ENCODE measurements at places on chromosomes 4 and X.

GRCh38 chr4:52841682-52842456, 20.2 kb upstream of the RASL11B start:
- DNase-seq, result no peak

- no peak for DNase-seq
Measured at GRCh38 chrX:75546724-75547511, 24.1 kb upstream of the ZDHHC15 start.

- peak; percentile 43 for DNase-seq
Measured at GRCh38 chr4:1154523-1155182, 17.7 kb downstream of the SPON2 start.

- no peak for DNase-seq
Measured at GRCh38 chr4:80685214-80685613, 345.3 kb upstream of the BMP3 start.

- DNase-seq, result no peak
Measured at GRCh38 chr4:60682901-60683300, 517.2 kb upstream of the ADGRL3 start.

DNA sequence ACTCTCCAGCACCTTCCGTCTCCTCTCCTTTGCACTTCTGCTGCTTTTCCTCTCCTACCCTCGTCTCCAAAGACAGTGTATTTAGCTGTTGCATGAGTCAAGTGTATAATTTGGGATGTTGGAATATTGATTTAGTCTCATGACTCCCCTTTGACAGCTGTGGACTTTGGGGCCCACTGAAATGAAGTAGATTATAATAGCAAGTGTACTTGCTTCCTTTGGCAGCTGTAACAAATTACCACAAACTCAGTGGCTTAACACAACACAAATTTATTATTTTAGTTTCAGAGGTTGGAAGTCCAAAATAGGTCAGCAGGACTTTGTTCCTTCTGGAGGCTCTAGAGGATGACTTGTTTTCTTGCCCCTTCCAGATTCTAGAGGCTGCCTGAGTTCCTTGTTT, 29.5 kb upstream of the MSL3 start:
- no peak for DNase-seq

- DNase-seq, result no peak
Measured at GRCh38 chr4:97984545-97985131, 158.6 kb downstream of the STPG2 start.

- DNase-seq, result no peak
Measured at GRCh38 chr4:173153445-173153844, 15.2 kb upstream of the GALNT7 start.

DNA sequence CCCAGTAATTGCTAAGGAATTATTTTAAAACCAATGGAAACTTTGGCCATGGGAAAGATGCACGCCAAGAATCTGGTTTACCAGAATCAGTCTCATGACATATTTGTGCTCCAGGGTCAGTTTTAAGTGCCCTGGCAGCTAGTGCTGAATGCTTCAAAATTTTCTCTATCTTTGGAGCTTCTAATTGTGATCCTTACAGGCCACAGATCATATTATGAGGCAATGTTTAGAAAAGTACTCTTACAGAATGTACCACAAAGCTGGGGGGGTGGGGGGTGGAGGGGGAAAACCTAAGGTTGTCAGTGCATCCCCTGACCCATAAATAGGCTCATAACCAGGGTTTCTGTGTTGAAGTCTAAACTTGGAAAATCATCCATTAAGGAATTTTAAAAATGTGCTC, 514.5 kb downstream of the INPP4B start:
- peak; percentile 87 for DNase-seq

GRCh38 chr4:133588306-133588705, 439.2 kb downstream of the PCDH10 start:
- no peak for DNase-seq

DNA sequence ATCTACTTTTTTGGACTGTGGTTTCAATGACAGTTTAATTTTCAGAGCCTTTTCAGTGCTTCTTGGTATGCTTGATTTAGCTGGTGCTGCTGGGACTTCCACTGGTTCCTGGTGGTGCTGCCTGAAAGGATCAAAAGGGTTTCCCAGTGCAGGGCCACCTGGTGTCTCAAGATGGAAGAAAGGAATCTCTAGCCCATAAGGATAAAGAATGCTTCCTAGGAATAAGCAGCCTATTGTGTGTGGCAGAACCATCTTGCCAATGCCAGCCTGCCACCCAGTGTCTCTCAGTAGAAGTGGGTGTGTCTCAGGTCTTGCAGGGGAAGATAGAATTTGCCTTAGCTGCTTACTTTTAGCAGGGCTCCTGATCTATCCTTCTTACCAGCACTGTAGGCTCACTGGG, 15.0 kb upstream of the RAI2 start:
- no peak for DNase-seq

- DNase-seq, result no peak
Measured at GRCh38 chr4:113531572-113531971, 230.0 kb downstream of the CAMK2D start.

DNA sequence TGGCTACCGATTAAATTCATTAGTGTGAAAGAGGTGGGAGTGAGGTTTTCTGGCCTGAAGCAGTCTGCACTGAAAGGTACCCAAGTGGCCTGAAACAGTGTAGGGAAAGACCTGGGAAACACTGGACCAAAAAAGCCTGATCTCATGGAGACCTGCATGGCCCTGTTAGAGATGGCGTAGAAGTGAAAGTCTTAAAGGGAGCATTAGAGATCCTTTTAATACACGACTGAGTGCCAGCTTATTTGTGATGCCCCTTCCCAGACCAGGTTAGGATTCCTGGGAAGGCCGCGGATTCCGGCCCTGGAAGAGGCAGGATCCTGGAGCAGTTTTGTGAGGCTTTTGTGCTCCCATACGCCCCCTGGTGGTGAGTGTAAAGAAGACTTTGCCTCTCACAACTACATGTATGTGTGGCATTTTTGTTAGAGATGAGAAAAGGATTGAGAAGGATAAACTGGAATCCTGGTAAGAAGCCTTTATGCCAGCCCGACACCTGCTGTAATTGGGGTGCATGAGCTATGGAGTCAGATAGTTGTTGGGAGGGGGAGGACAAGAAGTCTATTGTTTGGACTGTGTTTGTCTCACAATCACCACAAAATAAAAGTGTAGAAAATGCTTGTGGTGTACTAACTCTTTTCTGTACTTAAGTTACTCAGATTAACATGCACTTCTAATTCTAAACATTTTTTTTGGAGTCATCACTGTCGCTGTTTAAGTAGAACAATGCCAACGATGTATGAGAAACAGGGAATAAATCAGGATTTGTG, 54.0 kb downstream of the JADE1 start:
- DNase-seq, result peak; percentile 63

DNA sequence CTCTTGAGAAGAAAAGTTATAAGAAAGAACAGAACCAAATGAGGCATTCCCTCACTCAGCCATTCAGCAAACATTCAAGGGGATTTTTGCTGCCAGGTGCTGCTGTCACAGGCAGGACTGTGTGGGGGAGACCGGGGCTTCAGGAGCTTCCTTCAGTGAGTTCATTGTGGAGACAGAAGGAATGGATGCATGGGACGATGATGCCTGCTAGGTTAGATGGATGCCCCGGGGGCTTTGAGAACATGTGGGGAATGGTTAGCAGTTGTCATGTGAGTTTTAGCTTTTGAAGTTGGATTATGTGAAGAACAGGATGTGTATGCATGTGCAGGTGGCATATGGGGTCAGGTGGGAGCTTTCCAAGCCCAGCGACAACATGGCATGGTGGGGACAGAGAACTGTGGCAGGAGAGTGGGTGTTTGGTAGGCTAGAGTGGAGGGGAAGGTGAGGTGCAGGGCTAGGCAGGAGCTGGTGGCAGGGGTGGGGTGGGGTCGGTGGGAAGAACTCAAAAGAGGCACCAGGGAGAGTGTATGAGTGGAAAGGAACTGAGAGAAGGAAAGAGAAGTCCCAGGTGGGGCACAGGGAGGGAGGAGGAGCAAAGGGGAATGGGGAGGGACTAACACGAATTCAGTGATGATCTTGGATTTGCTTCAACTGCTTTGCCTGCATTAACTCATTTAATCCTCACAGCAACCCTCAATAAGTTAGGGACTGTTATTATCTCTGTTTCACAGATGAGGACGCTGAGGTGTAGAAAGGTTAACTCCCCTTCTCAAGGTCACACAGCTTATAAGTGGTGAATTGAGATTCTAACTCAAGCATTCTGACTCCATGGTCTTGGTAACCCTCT, 8.4 kb downstream of the DCUN1D4 start:
- no peak for DNase-seq

- DNase-seq, result no peak
Measured at GRCh38 chr4:33746979-33747378, 2497.3 kb downstream of the ARAP2 start.

DNA sequence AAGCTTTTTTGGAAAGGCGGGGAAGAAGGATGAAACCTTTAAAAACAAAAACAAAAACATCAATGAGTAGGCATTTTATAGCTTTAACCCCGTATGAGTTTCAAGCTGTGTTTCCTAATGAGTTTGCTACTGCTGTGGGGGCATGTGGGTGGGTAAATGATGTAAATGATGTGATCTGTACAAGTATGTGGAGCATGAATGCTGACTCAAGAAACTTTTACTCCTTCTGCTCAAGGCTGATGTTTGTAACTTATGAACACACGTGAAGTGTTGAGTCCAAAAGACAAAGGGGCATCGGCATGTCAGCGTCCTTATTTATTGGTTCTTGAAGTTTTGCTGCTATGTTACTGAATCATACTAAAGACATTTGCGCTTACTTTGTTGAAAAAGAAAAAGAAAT, 76.9 kb downstream of the CLCN4 start:
- no peak for DNase-seq

GRCh38 chrX:95945528-95945927, 739.1 kb upstream of the DIAPH2 start:
- no peak for DNase-seq

DNA sequence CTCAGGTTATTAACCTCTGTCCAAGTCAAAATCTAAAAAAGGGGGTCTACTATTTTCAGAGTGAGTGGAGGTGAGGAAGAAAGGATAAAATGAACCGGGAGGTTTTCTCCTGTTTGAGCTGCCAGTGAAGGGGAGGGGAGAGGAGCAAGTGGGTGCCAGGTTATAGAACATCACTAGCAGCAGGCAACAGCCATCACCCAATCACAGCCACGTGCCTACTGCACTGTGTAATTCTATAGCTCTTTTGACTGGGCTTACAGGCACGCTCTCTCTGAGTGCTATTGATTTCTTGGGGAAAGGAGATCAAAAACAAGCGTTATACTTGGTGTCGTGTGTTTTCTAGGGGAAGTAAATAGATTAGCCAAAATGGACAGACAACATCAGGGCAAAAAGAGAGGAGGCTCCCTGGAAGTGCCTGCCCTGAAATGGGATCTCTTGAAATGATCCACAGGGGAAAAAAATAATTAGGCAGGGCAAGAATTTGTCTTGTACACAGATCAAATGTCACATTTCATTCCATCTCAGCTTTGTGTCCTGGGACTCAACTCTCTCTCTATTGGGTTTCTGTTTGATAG, 300.5 kb upstream of the LCORL start:
- DNase-seq, result no peak

DNA sequence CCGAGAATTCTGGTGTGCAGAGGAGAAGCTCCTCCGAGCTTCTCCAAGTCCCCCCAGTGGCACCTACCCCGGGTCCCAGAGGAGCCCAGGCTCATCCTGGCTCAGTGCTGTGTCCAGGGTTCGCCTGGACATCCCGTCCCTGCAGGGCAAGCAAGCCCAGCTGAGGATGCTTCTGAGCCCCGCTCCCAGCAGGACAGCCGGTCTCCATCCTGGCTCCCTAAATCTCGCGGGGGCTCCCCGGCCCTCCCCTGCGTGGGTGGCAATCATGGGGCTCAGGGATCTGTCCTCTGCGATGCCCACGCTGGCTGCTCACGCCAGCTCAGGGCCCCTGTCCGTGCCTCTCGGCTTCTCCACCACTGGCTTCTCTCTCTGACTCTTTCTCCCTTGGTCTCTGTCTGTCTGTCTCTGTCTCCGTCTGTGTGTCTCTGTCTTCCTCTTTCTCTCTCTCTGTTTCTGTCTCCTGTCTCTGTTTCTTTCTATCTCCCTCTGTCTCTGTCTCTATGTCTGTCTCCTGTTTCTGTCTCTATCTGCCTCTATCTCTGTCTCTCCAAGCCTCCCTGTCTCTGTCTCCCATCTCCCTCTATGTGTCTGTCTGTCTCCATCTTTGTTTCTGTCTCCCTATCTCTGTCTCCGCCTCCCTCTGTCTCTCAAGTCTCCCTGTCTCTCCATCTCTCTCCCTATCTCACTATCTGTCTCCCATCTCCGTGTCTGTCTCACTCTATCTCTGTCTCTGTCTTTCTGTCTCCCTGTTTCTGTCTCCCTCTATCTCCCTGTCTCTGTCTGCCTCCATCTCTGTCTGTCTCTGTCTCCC, 27.8 kb upstream of the SLC25A6 start:
- DNase-seq, result no peak

DNA sequence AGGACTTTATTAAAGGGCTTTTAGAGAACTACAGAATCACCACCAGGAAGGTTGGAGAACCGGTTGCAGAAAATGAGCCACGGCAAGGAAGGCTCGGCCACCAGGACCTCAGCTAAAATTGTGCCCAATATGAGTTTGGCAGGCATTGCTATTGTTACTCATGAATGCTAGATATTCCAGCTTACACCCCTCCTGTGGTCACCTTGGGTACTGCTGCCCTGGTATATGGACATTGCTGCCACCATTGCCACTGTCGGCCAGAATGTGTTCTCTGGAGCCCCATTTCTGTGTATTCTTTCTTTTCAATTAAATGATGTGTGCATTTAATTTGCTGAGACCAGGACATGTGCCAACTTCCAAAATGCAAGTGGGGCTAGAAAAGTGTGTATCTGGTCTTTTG, 626.7 kb upstream of the BOD1L1 start:
- no peak for DNase-seq

GRCh38 chr4:6732441-6733357, 16.7 kb downstream of the BLOC1S4 start:
- peak; percentile 94 for DNase-seq

GRCh38 chr4:76989391-76990061, 40.0 kb downstream of the SEPTIN11 start:
- no peak for DNase-seq

DNA sequence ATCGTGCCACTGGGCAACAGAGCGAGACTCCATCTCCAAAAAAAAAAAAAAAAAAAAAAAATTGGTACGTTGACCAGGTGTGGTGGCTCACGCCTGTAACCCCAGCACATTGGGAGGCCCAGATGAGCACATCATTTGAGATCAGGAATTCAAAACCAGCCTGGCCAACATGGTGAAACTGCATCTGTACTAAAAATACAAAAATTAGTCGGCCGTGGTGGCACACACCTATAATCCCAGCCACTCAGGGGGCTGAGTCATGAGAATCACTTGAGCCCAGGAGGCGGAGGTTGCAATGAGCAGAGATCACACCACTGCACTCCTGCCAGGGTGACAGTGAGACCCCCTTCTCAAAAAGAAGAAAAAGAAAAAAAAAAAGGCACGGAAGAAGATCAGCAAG, 24.5 kb downstream of the RBMX start:
- DNase-seq, result no peak

DNA sequence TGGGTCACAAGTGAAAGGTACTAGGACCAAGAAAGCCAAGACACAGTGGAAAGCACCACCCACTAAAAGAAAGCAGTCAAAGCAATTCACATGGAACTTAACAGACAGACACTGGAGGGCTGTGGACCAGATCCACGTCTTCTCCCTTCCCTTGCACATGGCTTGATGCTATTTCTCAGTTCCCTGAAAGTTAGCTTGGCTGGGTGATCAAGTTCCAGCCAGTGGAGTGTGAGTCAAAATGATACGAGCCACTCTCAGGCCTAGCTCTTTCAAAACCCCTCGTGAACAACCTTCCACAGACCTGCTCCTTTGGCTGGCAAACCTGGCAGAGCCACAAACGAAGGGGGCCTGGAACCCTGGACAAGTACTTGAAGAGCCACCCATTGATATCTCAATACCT, 52.0 kb downstream of the RELL1 start:
- DNase-seq, result no peak

- DNase-seq, result no peak
Measured at GRCh38 chr4:74173321-74173720, 15.4 kb downstream of the MTHFD2L start.
